Occipital lobe (tissue), 3 donors: ENCODE measurements at places on chromosomes 6 and 20. TPM values are rescaled to one million over a fixed set of nuclear protein-coding genes. Genes with fewer than 3 reads are reported as not detected.

Gene IBTK
- total RNA-seq = 105 TPM

DNA sequence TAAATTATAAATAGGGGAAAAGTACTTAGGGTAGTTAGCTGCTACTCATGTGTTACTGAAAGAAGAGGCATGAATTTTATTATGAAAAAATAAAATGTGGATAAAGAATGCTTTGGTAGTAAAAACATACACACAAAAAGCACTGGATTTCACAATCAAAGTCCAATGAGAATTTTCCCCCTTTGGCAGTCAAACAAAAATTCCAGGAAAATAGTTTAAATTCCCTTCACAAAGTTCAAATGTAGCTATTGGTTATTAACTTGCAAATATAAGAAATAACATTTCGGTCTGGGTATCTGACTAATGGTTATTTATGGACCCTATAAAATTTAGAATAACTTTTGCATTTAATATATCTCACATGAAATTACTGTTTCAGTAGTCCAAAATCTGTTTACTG, 210.4 kb downstream of the FOXC1 start:
- no peak for DNase-seq

Gene CFAP206
- 3.0 TPM for total RNA-seq

GRCh38 chr6:133411757-133412156, 170.6 kb downstream of the EYA4 start:
- no peak for DNase-seq

Gene HTR1E
- 0.16 TPM for total RNA-seq

Gene LPIN3
- total RNA-seq = 0.16 TPM

- DNase-seq = no peak
Observed at GRCh38 chr6:41356825-41357224, 21.4 kb downstream of the NCR2 start.

- DNase-seq = no peak
Observed at GRCh38 chr20:35625584-35626385, 10.2 kb downstream of the SPAG4 start.

DNA sequence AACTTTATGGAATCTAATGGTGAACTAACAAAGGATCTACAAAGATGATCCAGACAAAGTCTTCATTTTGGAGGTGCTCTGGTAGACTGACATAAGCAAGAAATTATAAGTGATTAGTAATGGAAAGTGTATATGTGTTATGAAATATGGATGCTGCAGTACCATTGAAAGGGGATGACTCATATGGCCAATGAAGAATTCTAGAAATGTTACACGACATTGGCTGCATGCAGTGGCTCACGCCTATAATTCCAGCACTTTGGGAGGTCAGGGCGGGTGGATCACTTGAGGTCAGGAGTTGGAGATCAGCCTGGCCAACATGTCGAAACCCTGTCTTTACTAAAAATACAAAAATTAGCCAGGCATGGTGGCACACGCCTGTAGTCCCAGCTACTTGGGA, 23.5 kb downstream of the CFAP206 start:
- DNase-seq = no peak
